Prostate gland (tissue), 2 donors: ENCODE measurements at places on chromosomes 13 and 19.

- H3K36me3 ChIP-seq, result no peaks in the 10 kb centered on the region
- peaks cover 8% of the 10 kb centered on the region for H3K4me1 ChIP-seq
- H3K4me3 ChIP-seq, result peak overlapping the region; percentile 53
- no peak for DNase-seq
- no peaks in the 10 kb centered on the region for H3K27me3 ChIP-seq
Observed at GRCh38 chr19:19202707-19203011, 555 bp downstream of the NR2C2AP start.

- no peaks in the 10 kb centered on the region for H3K4me1 ChIP-seq
- no peak for DNase-seq
- H3K27me3 ChIP-seq, result no peaks in the 10 kb centered on the region
- H3K4me3 ChIP-seq, result no peak overlapping the region
Observed at GRCh38 chr13:64510747-64511146, 2719.4 kb downstream of the PCDH9 start.

DNA sequence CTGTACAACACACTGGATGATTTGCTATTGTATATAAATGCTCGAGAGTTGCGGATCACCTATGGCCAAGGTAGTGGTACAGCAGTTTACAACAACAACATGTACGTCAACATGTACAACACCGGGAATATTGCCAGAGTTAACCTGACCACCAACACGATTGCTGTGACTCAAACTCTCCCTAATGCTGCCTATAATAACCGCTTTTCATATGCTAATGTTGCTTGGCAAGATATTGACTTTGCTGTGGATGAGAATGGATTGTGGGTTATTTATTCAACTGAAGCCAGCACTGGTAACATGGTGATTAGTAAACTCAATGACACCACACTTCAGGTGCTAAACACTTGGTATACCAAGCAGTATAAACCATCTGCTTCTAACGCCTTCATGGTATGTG, 21.5 kb downstream of the OLFM4 start:
- H3K36me3 ChIP-seq, result no peaks in the 10 kb centered on the region
- DNase-seq, result no peak
- no peak overlapping the region for H3K4me3 ChIP-seq
- peaks cover 4% of the 10 kb centered on the region for H3K4me1 ChIP-seq

GRCh38 chr19:51002089-51002532, 707 bp upstream of the KLK8 start:
- no peak overlapping the region for H3K27ac ChIP-seq
- H3K4me3 ChIP-seq, result no peak overlapping the region
- no peaks in the 10 kb centered on the region for H3K4me1 ChIP-seq
- DNase-seq, result no peak
- H3K36me3 ChIP-seq, result no peaks in the 10 kb centered on the region
- H3K27me3 ChIP-seq, result peaks cover 18% of the 10 kb centered on the region

GRCh38 chr19:14718522-14719116, 28.8 kb downstream of the ZNF333 start:
- no peaks in the 10 kb centered on the region for H3K4me1 ChIP-seq
- H3K4me3 ChIP-seq, result no peak overlapping the region
- no peak overlapping the region for H3K27ac ChIP-seq
- H3K27me3 ChIP-seq, result no peaks in the 10 kb centered on the region
- DNase-seq, result no peak
- H3K36me3 ChIP-seq, result peaks cover 26% of the 10 kb centered on the region

DNA sequence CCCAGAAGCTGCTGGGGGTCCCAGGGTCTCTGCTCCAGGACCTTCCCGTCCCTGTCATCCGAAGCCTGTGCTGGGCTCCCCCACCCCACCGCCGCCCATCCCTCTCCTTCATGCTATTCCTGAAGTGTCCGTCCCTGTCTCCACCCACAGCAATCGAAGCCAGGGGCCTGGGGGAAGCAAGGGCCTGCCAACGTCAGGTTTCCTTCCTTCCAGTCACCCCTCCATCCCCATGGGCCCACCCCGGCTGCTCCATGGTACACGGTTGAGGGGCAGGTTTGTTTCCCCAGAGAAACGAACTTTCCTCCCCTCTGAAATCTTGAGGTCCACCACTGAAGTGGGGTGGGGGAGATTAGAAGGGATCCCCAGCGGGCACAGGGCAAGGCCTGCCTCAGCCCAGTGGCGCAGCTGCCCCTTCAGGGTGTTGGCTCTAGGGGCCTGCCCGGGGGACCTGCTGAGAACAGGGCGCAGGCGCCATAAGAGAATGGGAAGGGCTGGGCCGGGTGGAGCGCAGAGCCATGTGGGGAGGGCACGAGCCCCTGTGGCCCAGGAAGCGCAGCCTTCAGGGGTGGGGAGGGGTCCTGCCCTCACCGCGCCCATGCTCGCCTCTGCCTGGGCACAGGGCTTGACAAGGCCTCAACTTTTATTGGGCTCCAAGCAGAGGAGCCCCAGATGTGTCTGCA, 16.1 kb downstream of the CEBPG start:
- DNase-seq, result no peak
- no peak overlapping the region for H3K4me3 ChIP-seq
- no peaks in the 10 kb centered on the region for H3K27me3 ChIP-seq
- H3K4me1 ChIP-seq, result peaks cover 22% of the 10 kb centered on the region

DNA sequence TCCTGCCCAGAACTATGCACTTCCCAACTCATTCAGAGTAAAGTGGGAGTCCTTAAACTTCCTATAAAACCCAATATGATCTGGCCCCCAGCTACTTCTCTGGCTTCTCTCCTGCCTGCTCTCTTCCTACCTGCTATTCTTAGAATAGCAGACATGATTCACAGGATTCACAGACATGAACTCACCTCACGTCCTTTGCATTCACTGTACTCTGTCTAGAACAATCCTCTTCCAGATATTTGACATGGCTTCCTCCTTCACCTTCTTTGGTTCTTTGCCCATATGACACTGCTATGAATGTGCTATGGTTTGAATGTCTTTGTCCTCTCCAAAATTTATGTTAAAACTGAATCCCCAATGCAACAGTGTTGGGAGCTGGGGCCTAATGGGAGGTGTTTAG, 154.9 kb downstream of the UGGT2 start:
- H3K27ac ChIP-seq, result no peak overlapping the region
- no peak overlapping the region for H3K4me3 ChIP-seq
- no peaks in the 10 kb centered on the region for H3K27me3 ChIP-seq
- no peaks in the 10 kb centered on the region for H3K4me1 ChIP-seq
- H3K36me3 ChIP-seq, result no peaks in the 10 kb centered on the region

DNA sequence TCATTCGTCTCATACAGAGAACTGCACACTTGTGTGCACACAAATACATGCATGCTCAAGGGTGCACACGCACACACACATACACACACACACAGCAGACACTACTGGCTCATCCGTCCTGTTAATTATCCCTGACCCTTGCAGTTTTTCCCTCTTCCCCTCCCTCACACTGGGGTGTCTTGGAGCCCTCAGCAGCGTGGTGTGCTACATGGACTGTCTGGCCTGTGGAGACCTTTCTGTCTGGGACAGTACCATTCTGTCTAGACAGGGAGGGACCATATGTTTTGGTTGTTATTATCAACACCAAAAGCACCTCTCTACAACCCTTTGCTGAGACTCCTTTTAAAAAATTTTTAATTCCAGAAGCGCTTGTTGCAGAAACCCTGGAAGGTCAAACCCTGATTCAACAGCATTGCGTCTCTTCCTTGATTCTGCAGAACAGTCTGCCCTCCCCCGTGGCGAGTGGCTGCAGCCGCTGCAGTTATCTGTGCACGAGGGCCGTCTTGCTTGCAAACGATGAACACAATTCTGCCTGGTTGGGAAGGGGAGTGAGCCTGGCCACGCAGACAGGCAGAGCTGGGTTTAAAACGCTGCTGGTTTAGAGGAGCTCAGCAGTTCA, 374.0 kb downstream of the IRS2 start:
- H3K27ac ChIP-seq, result no peak overlapping the region
- H3K4me1 ChIP-seq, result no peaks in the 10 kb centered on the region
- no peak for DNase-seq
- no peaks in the 10 kb centered on the region for H3K27me3 ChIP-seq

DNA sequence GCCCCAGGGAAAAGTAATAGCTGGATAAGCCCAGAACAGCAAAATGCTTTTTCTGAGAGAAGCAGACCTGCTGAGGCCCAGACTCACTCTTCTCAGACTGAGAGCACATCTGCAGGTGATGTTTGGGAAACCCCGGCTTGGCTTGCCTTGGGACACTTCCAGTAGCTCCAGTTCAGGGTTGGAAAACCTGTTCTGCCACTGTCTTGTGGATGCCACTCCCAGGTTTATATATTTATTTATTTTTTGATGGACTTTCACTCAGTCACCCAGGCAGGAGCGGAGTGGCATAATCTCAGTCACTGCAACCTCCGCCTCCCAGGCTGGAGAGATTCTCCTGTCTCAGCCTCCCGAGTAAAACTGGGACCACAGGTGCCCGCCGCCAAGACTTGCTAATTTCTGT, 8.0 kb upstream of the SMARCA4 start:
- no peak overlapping the region for H3K4me3 ChIP-seq
- H3K27me3 ChIP-seq, result no peaks in the 10 kb centered on the region
- H3K4me1 ChIP-seq, result no peaks in the 10 kb centered on the region
- peak overlapping the region; percentile 48 for H3K27ac ChIP-seq
- H3K36me3 ChIP-seq, result no peaks in the 10 kb centered on the region
- peak; percentile 89 for DNase-seq

DNA sequence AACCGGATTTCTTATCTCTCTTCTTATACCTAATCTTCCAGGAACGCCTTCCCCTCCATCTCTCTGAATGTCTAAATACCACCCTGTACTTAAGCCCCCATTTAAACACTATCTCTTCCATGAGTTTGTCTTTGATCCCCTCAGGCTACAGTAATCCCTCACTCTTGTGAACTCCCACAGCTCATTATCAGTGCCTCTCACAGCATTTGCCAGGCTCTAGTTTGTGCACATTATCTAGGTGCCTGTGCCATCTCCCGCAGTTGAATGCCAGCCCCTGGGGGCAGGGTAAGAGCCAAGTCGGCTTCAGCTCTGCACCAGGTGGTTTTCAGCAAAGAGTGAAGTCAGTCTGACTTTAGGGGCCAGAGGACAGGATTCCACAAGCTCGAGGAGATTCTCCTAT, 71.4 kb downstream of the FREM2 start:
- no peak for DNase-seq
- H3K36me3 ChIP-seq, result no peaks in the 10 kb centered on the region
- no peak overlapping the region for H3K4me3 ChIP-seq
- H3K27ac ChIP-seq, result no peak overlapping the region

DNA sequence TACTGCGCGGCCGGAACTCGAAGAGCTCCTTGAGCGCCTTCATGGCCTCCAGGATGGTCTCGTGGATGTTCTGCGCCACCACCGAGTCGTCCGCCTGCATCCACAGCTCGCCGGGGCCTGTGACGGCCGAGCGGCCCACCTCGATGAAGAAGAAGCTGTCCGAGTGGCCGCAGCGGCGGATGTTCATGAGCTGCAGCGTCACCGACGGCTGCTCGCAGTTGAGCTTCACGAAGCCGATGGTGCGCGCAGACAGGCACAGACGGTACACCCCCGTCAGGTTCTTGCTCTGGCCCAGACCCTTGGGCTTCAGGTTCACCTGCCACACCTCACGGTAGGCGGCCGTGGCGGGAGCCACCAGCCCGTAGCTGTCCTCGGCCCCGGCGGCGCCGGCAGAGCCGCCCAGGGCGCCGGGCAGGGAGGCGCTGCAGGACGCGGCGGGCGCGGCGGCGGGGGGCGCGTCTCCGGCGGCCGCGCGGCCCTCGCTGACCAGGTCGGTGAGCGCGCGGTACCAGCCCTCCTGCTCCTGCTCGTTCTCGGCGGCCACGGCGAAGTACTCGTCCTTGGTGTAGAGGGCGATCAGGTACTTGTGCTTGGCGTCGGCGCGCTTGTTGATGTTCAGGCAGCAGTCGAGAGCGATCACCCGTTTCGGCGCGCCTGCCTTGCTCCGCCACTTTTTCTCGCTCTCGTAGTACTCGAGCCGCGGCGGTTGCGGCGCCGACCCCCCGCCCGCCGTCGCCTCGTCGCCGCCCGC, 1.1 kb downstream of the IRS2 start:
- H3K4me3 ChIP-seq, result peak overlapping the region; percentile 96
- H3K27ac ChIP-seq, result peak overlapping the region; percentile 97
- H3K27me3 ChIP-seq, result no peaks in the 10 kb centered on the region
- peaks cover 9% of the 10 kb centered on the region for H3K36me3 ChIP-seq
- DNase-seq, result no peak

DNA sequence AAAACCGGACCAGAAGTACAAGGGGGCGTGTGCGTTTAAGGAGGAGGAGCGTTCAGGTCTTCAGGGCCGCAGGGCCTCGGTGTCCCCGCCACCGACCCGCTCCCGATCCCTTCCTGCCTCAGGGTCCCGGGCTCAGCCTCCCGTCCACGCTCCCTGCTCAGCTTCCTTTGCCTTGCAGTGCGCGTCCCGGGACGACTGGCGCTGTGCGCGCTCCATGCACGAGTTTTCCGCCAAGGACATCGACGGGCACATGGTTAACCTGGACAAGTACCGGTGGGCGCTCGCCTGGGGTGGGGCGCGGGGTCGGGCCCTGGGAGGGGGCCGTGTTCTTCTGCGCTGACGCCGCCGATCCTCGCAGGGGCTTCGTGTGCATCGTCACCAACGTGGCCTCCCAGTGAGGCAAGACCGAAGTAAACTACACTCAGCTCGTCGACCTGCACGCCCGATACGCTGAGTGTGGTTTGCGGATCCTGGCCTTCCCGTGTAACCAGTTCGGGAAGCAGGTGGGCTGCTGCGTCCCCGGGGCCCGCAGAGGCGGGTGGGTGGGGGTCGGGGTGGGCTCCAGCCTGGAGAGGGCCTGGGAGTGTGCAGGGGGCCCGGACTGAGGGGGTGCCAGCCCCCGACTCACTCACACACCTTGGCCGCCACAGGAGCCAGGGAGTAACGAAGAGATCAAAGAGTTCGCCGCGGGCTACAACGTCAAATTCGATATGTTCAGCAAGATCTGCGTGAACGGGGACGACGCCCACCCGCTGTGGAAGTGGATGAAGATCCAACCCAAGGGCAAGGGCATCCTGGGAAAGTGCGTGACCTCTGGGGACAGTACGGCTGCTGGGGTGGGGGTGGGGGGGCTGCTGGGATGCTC, 1.4 kb downstream of the GPX4 start:
- peaks cover 12% of the 10 kb centered on the region for H3K4me1 ChIP-seq
- peak overlapping the region; percentile 99 for H3K27ac ChIP-seq
- peak overlapping the region; percentile 97 for H3K4me3 ChIP-seq

- DNase-seq, result no peak
- H3K36me3 ChIP-seq, result no peaks in the 10 kb centered on the region
- no peak overlapping the region for H3K4me3 ChIP-seq
- H3K27ac ChIP-seq, result no peak overlapping the region
- no peaks in the 10 kb centered on the region for H3K4me1 ChIP-seq
Observed at GRCh38 chr13:76958841-76959432, 10.6 kb downstream of the ACOD1 start.

- H3K4me3 ChIP-seq, result no peak overlapping the region
- no peak for DNase-seq
- H3K27me3 ChIP-seq, result no peaks in the 10 kb centered on the region
- no peaks in the 10 kb centered on the region for H3K4me1 ChIP-seq
- no peak overlapping the region for H3K27ac ChIP-seq
Observed at GRCh38 chr13:93948162-93948922, 531.1 kb downstream of the DCT start.

- H3K4me3 ChIP-seq, result no peak overlapping the region
- DNase-seq, result no peak
- no peaks in the 10 kb centered on the region for H3K27me3 ChIP-seq
- no peaks in the 10 kb centered on the region for H3K36me3 ChIP-seq
- H3K27ac ChIP-seq, result no peak overlapping the region
Observed at GRCh38 chr13:108409730-108410129, 140.2 kb downstream of the TNFSF13B start.

- no peaks in the 10 kb centered on the region for H3K36me3 ChIP-seq
- no peak overlapping the region for H3K4me3 ChIP-seq
- no peaks in the 10 kb centered on the region for H3K4me1 ChIP-seq
Observed at GRCh38 chr13:33179463-33179862, 106.1 kb downstream of the STARD13 start.
